Prostate gland (tissue), 2 donors: ENCODE measurements at places on chromosomes 2 and 18. TPM values are rescaled to one million over a fixed set of nuclear protein-coding genes. Genes with fewer than 3 reads are reported as not detected.

GRCh38 chr2:140734992-140735391 is 1395.8 kb downstream of the LRP1B start:
- H3K4me1 ChIP-seq, result no peaks in the 10 kb centered on the region
- H3K27me3 ChIP-seq, result no peaks in the 10 kb centered on the region
- no peaks in the 10 kb centered on the region for H3K36me3 ChIP-seq

The BCL2L11 gene
- total RNA-seq, result 55.3 TPM

- H3K4me1 ChIP-seq, result peaks cover 11% of the 10 kb centered on the region
- no peak for DNase-seq
These were observed 1.2 kb downstream of the TLX2 start for GRCh38 chr2:74515271-74515980.

The ZSWIM2 gene
- total RNA-seq, result not detected

The CPO gene
- 2.5 TPM for total RNA-seq

- no peaks in the 10 kb centered on the region for H3K36me3 ChIP-seq
- no peak for DNase-seq
- H3K27ac ChIP-seq, result no peak overlapping the region
- no peaks in the 10 kb centered on the region for H3K27me3 ChIP-seq
- H3K4me3 ChIP-seq, result no peak overlapping the region
- H3K4me1 ChIP-seq, result no peaks in the 10 kb centered on the region
These were observed 79.8 kb upstream of the SPATS2L start for GRCh38 chr2:200226451-200227426.

The MC2R gene
- total RNA-seq, result not detected

- H3K4me1 ChIP-seq, result no peaks in the 10 kb centered on the region
- no peak for DNase-seq
- no peaks in the 10 kb centered on the region for H3K36me3 ChIP-seq
- no peak overlapping the region for H3K27ac ChIP-seq
These were observed 27.0 kb upstream of the ADAM17 start for GRCh38 chr2:9582624-9583023.

GRCh38 chr2:70243806-70244584 is 4.4 kb downstream of the TIA1 start:
- DNase-seq, result no peak
- H3K4me1 ChIP-seq, result no peaks in the 10 kb centered on the region
- H3K4me3 ChIP-seq, result no peak overlapping the region

DNA sequence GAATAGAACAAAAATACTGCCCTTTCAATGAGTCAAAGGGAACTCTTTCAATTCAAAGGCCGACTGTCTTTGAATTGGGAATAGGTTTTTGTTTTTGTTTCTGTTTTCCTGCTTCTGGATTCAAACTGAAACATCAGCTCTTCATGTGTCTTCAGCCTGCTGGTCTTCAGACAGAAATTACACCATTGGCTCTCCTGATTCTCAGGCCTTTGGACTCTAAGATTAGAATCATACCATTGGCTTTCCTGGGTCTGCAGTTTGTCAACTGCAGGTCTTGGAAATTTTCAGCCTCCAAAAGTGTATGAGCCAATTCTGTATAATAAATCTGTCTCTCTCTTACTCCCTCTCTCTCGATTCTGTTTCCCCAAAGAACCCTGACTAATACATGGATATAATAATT is 31.1 kb downstream of the CTLA4 start:
- no peak overlapping the region for H3K4me3 ChIP-seq
- no peaks in the 10 kb centered on the region for H3K27me3 ChIP-seq
- peaks cover 5% of the 10 kb centered on the region for H3K4me1 ChIP-seq

- no peak overlapping the region for H3K4me3 ChIP-seq
- no peak for DNase-seq
- H3K27ac ChIP-seq, result no peak overlapping the region
- H3K36me3 ChIP-seq, result no peaks in the 10 kb centered on the region
- no peaks in the 10 kb centered on the region for H3K27me3 ChIP-seq
These were observed 433.3 kb upstream of the ID2 start for GRCh38 chr2:8248623-8248957.

The PHLPP1 gene
- total RNA-seq, result 16.8 TPM
